MG63 (cell line): ENCODE measurements at places on chromosomes 1 and 21. TPM values are rescaled to one million over a fixed set of nuclear protein-coding genes. Genes with fewer than 3 reads are reported as not detected.

DNA sequence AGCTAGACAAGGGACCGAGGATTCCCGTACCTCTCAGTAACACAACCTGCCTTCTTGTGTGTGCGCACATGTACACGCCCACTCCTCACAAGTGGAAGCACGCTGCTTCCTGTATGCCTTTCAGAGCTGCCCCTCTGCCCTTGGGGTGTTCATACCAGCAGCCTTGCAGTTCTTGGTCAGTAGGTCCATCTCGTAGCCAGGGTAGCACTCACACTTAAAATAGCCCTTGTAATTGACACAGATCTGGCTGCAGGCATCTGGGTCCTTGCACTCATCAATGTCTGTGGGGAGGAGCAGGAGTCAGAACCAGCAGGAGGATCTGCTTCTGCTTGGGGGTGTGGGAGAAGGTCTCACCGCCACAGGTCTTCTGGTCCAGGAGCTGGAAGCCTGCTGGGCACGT, 32.6 kb upstream of the MAGOH start:
- DNase-seq = no peak

- no peak for DNase-seq
Measured at GRCh38 chr1:240073097-240073496, 18.6 kb upstream of the FMN2 start.

DNA sequence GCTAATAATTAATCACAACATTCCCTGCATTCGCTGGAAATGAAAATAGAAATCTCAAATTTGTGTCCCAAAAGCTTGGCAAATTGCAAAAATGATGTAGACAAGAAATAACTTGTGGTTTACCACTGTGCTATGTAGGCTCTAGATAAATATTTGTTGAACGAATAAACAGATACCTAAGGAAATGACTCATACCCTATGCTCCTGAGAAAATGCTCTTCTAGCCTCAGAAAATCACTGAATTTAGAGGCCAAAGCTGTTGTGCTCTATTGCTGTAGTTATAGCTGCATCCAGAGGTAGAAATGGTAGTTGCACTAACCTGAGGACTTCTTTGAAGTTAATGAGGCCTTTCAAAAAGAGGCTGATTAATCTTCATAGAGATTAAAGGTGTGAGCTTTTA, 142.0 kb upstream of the ZNHIT6 start:
- peak; percentile 1 for DNase-seq

- no peak for DNase-seq
Measured at GRCh38 chr1:119376594-119376993, 8.0 kb downstream of the HAO2 start.

DNA sequence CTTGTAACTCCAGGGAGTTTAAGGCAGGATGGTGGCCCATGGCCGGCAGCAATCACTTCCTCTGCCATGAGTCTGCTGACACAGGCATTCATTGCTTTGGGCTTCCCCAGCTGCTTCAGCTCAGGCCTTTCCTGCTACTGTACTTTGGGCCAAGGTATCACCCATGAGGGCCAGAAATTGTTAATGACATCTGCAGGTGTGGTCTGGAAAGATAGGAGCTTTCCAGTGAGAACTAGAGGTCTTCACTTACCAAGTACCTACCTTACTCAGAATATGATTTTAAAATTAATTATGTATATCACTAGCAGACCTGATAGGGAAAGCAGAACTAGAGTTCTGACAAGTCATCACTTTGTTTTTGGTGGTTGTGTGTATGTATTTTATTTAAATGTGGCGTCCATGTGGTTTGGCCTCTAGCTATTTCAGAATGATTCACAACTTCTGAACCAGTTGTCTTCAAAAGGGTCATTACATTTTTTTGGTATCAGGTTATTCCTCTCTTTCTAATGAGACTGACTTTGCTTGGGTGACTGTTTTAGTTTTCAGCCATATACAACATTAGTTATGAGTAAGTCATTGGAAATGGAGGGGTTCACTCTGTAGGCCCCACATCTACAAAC, 2.7 kb downstream of the RGL1 start:
- DNase-seq = no peak

- DNase-seq = no peak
Measured at GRCh38 chr1:19138958-19139581, 71.0 kb downstream of the UBR4 start.

DNA sequence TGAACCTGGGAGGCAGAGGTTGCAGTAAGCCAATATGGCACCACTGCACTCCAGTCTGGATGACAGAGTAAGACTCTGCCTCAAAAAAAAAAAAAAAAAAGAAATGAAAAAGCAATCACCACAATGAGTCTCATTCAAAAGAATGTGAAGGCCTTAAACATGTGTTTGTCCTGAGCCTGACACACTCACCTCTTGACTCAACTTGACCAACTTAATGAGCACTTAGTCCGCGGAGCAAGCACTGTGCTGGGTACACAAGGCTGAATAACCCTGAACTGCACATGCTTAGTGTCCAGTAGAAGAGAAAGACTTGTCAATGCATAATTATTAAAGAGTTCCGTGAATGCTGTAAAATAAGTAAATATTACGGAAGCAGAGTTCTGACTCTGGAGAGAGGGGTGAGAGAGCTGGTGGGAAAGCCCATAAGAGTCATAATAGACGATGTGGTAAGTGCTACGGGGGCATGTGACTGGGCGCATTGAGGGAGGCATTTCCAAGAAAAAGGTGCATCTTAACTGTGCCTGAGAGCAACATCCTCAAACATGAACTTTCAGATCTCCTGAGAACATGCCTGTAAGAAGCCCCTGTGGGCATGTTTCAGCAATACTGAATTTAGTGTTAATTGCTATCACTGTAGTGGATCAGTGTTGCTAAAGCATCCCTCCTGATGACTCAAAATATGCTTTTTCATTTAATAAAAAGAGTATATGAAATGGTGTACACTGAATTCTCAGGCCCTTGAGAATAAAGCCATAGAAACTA, 27.2 kb downstream of the MCOLN2 start:
- no peak for DNase-seq

DNA sequence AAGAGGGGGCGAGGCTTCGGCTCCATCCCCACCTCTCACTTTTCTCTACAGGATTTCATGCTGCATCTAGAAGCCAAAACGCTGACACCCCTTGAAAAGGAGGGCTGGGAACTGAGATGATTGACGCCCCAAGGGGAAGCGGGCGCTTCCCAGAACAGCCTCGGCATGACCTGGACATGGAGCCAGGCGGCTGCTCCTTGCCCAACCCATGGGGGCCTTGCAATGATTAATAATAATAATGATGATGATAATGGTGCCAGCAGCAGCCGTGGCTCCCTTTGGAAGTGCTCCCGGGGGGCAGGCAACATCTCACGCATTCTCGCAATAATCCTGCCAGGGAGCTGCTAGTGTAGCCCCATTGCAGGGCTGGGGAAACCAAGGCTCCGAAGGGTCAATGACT, 78.2 kb downstream of the RAP1GAP start:
- DNase-seq = no peak

DNA sequence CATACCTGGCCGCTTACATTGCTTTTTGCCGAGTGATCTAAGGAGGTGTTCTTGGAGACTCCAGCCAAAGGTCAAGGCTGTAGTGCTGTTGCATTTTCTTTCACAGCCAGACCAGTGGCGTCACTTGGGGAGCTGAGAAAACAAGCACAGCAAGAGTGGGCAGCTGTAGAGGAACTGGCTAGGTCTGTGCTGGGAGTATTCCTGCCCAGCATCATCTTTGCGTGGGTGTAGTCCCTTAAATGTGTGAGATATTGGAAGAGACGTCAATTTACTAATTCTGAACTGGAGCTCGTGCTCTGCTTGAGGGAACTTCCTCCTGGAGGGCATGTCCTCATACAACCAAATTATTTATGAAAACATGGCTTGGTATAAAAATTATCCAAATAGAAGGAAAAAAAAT, 10.2 kb downstream of the UBIAD1 start:
- DNase-seq = no peak

- DNase-seq = no peak
Measured at GRCh38 chr1:19065526-19066247, 109.2 kb upstream of the IFFO2 start.

DNA sequence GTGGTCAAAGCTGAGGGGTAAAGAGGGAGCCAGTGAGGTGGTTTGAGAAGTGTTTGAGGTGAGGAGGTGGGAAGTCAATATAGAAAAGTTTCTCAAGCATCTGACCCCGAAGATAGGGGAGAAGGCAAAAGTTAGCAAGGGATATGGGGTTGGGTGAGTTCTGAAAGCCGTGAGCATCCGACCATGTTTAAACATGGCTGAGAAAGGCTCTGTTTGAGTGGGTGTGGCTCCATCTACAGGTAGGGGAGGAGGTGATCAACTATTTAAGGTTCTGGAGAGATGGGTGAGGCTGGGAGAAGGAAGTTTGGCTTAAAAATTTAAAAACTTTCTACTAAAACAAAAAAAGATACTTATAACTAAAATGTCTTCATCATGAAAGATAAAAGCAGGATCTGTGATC, 273.8 kb downstream of the KCNJ6 start:
- DNase-seq = no peak

DNA sequence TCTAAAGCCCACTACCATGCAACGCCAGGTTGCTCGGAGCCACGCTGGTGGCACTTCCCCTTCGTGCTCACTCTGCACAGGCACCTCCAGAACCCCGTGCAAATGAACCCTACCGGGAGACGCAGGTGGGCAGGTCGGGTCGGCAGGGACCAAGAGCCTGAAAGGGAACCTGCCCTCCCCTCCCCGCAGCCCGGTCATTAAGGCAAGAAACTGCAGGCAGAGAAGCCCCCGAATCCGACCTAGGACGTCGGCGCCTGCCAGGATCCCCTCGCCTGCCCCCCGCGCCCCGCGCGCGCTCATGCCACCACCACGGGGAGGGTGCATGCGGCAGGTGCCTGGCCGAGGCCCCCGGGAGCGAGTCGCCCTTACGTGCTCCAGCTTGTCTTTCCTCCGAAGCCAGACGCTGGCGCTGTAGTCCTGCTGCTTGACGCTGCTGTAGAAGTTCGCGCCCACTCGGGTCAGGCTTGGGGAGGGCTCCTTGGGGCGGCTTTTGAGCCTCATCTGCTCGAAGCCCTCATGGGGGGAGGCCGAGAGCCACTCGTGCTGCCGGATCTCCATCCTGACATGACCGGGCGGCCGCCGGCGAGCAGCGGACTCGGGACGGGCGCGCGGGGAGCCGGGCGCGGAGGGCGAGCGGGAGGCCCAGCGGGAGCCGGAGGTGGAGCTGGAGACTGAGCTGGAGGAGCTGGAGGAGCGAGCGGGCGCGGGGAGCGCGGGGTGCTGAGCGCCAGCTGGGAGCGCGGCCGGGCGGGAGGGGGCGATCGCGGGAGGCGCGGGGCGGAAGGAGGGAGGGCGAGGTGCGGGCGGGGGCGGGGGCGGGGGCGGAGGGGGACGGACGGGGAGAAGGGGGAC, 552 bp downstream of the PLD5 start:
- DNase-seq = peak; percentile 61

GRCh38 chr1:115310581-115311473, 27.2 kb downstream of the NGF start:
- DNase-seq = no peak

DNA sequence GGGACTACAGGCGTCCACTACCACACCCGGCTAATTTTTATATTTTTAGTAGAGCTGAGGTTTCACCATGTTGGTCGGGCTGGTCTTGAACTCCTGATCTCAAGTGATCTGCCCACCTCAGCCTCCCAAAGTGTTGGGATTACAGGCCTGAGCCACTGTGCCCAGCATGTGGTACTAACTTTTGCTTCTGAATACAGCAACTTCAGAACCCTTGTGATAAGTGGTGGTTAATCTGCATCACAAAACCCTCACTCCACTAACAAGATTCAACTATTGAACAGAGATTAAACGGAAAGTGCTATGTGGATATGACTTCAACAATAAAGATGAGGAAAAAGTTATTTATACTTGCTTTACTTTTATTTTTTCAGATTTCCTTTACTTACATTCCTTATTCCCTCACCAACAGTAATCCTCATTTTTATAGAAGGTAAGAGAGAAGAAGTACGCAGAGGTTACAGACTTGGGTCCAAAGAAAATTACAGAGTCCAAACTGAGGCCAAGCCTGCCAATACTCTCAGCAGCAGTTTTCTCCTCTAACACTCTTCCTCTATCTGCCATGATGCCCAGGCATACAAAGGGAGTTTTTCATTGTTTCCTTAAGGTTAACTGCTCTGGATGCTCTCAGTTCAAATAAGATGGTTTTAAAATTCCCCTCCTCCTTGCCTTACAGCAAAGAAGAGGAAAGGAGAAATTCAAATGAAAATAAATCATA, 44.3 kb downstream of the SLC16A1 start:
- no peak for DNase-seq

GRCh38 chr1:207486198-207486597, 9.8 kb upstream of the CR1 start:
- DNase-seq = no peak

DNA sequence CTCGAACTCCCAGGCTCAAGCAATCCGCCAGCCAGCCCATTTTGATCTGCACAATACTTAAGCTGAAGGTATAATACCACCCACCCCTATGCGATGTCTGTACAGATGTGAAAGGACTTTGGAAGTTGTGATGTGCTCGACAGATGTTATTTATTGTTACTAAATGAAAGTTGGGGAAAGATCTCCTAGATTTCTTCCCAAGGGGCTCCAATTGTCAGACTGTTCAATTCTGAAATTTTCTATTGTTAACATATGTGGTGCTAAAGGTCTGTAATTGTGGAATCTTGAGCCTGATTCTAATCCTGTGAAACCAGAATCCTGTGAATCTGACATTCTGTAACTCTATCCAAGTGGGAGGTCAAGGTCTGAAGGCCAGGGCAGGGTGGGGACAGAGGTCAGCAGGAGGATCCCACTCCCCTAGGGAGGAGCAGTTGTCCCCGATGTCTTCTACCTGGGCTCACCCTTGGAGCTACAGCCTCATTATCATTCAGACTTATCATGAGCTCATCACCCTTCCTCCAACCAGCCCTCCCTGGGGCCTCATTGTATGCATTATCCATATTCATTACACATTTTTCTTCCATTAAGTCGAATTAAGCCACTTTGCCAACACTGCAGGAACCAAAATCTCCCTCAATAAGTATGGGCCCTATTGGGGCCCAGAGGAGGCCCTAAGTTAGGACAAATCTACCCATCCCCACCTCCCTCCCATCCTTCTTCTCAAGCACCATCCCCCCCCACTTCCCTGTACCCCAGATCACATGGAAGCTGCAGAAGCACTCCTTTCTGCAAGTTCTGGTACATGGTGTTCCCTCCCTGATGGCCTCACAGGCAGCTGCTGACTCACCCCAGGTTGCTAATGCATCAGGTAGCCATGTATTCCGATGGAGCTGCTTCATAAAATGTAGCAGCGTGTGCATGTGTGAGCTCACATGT, 32.3 kb downstream of the SHISAL2A start:
- no peak for DNase-seq

Gene PRAMEF10
- total RNA-seq = not detected in 2 replicates

Gene KCNK1
- 0.52 and 0.53 TPM in 2 replicates for total RNA-seq

Gene ERRFI1
- total RNA-seq = 66.9 and 104 TPM in 2 replicates
